Fibroblast of skin of right biceps (primary cell): ENCODE measurements at places on chromosomes 12 and 14.

- DNase-seq, result no peak
These were observed 340.1 kb upstream of the FKBP4 start for GRCh38 chr12:2454601-2455177.

- DNase-seq, result peak; percentile 26
These were observed 26.6 kb downstream of the GPRC5D start for GRCh38 chr12:12925388-12925787.

DNA sequence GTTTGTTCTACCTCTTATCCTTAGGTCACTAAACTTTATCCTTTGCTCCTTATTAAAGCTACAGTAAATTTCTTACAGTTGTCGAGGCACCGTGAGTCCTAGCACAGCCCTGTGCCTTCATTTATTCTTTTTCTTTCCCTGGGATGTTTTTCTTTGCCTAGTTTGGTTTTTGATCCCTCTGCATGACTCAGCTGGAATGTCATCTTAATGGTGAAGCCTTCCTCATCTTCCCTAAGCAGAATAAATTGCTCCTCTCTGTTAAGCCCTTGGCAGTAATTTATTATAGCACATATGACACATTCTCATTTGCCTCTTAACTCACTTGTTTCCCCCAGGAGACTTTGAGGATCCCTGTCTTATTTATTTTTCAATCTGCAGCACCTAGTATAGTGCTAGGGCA lies 16.6 kb downstream of the ACTR10 start:
- peak; percentile 61 for DNase-seq

- DNase-seq, result peak; percentile 72
These were observed 25.4 kb upstream of the PLEKHG6 start for GRCh38 chr12:6285063-6285477.

GRCh38 chr14:23085458-23085857 lies 9.5 kb downstream of the ACIN1 start:
- no peak for DNase-seq

GRCh38 chr14:62943202-62943601 lies 102.1 kb downstream of the KCNH5 start:
- DNase-seq, result peak; percentile 43

DNA sequence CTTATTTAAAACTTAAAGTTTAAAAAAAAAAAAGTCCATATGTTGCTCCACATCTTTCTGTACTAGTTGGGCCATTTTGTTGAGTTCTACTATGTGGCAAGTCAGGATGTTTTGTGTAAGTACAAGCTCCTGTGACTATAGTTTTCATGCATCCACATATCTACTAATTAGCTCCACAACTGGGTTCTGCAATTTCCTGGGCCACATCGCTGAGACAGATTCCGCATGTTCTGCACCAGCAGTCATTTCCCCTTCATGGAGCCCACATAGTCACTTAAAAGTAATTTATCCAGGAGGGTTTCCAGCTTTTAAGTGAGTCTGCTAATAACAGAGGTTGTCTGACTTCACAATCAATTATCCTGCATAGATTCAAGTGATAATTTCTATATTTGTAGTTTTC lies 461.4 kb downstream of the ZFP36L1 start:
- peak; percentile 14 for DNase-seq
